HepG2 (cell line): ENCODE measurements at places on chromosomes 11 and 22.
A peak's percentile ranks its signal among the peaks of the same experiment; 100 is the strongest.

DNA sequence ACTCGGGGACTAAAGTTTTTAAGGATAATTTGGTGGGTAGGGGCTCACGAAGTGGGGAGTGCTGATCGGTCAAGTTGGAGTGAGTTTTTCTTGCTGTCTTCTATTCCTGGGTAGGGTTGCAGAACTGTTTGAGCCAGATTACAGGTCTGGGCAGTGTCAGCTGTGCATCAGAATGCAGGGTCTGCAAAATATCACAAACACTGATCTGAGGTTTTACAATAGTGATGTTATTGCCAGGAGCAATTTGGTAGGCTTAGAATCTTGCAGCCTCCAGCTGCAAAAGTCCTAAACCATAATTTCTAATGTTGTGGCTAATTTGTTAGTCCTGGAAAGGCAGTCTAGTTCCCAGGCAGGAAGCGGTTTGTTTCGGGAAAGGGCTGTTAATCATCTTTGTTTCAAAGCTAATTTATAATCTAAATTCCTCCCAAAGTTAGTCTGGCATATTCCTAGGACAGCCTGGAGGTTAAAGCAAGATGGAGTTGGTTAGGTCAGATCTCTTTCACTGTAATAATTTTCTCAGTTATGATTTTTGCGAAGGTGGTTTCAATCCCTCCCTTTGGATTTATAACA lies 39.7 kb upstream of the CALCA start:
- DNase-seq = no peak

DNA sequence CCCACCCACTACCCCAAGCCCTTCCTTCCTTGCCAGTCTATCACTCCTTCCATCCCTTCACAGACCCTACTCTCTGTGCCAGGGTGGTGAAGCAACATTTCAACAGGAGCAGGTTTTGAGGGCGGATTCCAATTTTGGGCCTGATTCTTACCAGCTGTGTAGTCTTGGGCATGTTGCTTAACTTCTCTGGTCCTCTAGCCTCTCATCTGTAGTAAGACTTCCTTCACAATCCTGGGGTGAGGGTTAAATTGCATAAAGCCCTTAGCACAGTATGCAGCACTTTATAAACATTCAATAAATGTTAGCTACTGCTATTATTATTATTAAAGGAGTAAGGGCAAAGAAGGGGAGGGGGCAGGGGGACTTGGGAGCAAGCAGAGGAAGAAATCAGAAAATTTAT lies 5.0 kb upstream of the RNF185 start:
- no peak for DNase-seq

- no peak for DNase-seq
Measured at GRCh38 chr11:46363031-46363407, 15.8 kb downstream of the DGKZ start.

DNA sequence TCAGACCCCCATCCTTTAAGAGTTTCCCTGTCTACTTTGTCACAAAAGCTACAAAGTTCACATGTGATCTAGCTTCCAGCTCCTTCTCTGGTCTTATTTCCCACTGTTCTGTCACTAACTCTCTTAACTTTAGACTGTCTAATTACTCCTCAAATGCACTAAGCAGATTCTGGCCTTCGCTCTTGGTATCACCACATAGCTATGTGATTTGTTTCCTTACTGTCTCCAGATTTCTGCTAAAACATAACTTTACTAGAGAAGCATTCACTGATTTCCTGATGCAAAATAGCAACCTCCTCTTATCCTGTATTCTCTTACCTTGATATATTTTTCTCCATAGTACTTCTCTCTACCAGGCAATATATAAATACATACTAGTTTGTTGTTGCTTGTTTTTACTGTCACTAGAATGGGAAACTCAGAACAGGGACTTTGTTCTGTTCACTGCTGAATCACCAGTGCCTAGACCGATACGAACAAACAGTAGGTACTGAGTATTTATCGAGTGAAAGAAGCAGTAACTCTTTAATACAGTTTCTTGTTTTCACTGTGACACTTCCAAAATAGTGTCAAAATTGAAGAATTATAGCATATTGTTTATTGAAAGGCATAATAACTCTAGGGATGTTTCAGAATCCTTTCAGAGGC lies 205.6 kb downstream of the DDX10 start:
- peak; percentile 15 for DNase-seq

DNA sequence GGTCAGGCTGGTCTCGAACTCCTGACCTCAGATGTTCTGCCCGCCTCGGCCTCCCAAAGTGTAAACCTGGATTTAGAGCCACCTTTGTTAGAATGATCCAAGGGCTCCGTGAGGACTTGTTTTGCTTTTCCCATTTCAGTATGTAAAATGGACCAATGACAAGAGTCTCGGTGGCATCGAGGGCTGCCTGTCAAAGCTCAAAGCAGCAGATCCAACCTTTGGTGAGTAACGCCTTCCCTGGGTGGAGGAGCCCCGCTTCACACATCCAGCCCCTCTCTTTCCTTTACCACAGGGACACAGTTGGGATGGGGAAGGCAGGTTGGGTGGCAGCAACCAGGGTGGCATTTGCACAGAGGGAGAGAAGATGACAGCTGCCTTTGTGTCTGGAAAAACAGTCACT lies 4.4 kb downstream of the TTC38 start:
- DNase-seq = no peak

DNA sequence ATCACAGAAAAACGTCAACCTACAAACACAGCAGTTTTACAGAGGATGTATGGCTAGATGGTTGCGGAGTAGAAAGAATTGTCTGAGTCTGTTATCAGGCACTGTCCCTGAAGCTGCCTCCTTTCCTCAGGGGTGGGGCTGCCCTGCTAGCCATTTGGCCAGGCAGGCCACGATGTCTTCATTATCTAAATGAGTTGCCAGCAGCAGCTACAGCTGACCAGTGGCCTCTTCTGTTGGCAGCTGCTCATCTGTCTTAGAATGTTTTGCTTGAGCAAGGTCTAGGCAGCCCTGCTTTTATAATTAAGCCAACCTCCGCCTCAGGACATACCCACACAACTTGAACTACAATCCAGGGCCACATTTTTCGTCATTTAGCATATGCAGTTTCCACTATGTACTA lies 17.5 kb downstream of the SLC6A5 start:
- no peak for DNase-seq

DNA sequence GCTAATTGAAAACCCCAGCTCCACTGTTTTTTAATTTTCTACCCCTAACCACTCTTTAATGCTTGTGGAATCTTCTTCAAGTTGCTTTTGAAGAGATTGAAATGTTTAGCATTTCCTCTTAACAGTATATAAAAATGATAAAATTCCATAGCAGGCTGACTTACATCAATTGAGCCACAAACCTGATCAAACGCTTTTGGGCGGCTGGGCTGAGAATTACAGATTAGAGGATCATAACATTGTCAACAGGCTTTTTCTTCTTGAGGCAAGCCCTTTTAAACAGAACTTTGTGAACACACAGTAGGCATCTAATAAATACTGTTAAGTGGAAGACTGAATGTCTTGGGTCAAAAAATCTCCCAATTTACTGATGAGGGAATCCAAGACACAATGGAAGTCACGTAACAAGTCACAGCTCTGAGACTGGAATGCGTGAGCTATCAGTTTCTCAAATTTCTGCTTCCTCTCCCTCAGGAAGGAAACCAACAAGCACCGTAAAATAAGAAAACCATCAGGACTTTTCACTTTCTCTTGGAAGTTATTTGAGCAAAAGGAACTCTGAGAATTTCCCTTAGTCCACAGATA lies 50.0 kb upstream of the CCDC89 start:
- DNase-seq = no peak

GRCh38 chr11:128323381-128323780 lies 264.0 kb downstream of the ETS1 start:
- no peak for DNase-seq

DNA sequence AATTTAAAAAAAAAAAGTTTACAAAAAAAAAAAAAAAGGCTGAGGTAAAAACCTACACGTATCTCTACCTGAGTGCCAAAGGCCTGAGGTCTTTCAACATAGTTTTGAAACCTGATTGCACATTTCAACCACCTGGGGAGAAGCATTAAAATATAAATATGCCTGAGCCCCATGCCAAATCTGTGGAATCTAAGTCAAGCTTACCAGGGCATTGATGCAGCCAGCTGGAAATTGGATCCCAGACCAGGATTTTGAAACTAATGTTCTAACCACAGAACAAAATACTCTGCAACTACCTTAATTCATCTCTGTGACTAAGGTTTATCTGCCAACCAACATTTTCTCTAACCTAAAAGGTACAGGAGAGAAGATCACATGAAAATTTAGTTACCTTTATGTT lies 38.8 kb upstream of the CHRNA10 start:
- no peak for DNase-seq

- DNase-seq = peak; percentile 85
Measured at GRCh38 chr11:75013051-75013450, 24.3 kb downstream of the NEU3 start.
